ENCODE measurements at places on chromosomes 13 and 19.

- DNase-seq, result no peak
Measured at GRCh38 chr19:16143399-16144215, at the start of gene HSH2D. Gene HSH2D, plus strand, starts transcription at chr19:16143685. Its CDS starts 5,066 bp downstream, at chr19:16148751.

DNA sequence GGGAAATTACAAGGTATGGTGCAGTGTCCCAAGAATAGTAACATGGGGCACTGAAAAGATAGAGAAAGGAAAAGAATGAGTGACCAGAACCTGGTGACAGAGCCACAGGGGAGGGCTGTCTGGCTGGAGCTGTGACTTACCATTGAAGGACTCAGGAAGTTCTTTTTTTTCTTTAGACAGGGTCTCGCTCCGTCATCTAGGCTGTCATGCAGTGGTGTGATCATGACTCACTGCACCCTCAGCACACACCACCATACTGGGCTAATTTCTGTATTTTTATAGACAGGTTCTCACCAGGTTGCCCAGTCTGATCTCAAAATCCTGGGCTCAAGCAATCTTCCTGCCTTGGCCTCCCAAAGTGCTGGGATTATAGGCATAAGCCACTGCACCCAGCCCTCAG is 8.8 kb upstream of the CPB2 start:
- no peak for DNase-seq

GRCh38 chr19:41784312-41784711 is 12.1 kb upstream of the CEACAM3 start:
- DNase-seq, result no peak

DNA sequence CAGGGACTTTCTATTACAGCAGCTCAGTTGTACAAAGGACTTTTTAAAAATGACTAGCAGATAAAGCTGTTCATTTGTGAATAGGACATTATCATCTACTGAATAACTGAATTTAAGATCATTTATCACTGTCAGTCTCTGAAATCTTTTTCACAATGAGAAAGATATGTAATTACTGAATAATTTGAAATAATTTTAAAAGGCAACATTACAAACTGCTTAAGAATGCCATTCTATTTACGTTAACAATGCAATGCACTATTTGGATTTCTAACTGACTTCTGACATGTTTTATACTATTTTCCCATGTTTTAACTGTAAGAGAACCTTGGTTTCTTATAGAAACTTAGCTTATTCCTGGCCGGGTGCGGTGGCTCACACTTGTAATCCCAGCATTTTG is 2033.0 kb upstream of the PCDH20 start:
- no peak for DNase-seq

- DNase-seq, result no peak
Measured at GRCh38 chr13:70856025-70856424, 747.8 kb upstream of the KLHL1 start.

DNA sequence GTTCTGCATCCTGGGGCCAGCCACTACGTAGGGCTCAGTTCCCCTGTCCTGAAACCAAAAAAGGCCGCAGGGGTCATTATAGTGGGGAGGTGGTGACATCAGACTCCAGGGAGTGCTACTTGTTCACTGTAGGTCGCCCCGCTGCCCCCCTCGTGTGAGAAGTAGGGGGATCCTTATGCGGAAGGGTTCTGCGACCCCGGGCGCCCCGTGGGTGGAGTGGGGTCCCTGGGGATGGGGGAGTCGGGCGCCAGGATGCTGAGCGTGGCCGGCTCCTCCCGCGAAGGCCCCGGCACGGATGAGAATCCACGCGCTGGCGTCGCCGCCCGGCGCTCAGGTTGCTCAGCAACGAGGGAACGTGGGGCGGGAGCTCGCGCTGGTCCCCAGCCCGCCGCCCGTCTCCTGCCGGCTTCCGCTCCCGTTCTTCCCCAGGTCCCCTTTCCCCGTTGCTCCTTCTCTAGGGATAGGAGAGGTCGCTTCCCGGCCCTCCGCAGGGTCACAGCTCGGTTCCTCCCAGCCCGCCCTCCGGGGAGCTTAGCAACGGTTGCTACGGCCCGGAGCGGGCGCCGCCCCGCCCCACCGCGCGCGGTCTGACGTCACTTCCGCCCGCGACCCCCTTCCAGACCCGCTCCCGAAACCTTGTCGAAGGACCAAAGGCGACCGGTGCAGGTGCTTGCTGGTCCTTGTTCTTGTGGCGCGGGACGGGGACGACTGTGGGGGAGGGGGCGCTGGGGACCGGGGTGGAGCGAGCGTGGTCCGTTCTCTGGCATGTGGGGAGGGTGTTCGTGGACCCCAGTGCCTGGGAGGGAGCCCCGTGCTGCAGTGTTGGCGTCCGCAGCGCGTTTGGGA is at the start of gene NAT14:
NAT14 (plus strand) TSS at position 596 of the 846 bp plus-strand sequence. CDS start 521 bp downstream, outside the sequence.
- DNase-seq, result no peak

DNA sequence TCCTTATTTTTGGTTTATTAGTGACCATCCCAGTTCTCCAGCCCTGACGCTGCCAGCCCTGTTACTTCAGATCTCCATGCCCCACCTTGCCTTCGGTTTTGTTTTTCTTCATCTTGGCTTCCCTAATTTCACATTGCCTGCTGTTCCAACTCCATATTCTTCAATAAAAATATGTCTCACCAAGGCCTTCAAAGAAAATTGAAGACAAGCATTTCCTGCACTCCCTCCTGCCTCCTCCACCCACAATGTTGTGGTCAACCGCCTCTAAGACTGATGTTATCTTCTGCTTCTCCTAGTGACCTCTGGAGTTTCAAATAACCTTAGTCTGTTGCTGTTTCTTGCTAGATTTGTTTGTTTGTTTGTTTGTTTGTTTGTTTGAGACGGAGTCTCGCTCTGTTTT is 14.6 kb downstream of the PLD3 start:
- DNase-seq, result no peak

DNA sequence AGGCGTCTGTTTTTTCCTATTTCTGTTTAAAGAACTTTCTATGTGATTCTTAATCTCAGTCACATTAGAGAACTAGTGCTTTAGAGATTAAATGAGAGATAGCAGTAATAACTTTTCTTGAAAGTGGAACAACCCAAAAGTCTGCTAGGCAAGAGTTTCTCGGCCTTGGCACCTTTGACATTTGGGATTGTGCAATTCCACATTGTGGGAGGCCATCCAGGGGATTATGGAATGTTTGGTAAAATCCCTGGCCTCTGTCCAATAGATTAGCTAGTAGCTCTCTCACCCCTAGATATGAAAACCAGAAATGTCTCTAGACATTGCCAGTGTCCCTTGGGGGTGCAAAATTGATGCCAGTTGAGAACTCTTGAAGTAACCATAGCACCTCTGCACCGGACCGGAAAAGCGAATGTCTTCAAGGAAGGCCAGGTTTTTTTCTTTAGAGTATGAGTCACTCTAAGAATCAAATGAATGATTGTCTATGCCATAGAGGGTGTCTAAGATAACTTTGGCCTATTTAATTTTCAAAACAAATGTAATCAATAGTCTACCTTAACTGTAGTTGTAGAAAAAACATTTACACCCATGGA is 45.0 kb upstream of the IL17D start:
- DNase-seq, result no peak

DNA sequence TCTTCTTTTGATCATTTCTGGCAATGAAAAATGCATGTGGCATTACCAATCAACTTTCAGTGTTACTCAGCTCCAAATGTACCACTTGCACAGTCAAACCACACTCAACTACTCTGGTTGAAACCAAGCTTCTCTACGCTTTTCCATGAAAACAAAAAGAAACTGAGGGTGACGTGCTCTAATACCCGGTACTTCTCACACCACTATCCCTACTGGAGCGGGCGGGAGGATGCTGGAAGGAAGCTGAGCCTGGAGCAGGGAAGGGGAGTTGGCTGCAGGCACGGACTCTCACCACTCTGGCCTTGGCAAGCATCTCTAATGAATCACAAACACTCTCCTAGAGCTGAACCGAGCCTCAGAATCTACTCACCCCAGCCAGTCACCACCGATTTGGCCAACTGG is 48.2 kb downstream of the STK24 start:
- no peak for DNase-seq

DNA sequence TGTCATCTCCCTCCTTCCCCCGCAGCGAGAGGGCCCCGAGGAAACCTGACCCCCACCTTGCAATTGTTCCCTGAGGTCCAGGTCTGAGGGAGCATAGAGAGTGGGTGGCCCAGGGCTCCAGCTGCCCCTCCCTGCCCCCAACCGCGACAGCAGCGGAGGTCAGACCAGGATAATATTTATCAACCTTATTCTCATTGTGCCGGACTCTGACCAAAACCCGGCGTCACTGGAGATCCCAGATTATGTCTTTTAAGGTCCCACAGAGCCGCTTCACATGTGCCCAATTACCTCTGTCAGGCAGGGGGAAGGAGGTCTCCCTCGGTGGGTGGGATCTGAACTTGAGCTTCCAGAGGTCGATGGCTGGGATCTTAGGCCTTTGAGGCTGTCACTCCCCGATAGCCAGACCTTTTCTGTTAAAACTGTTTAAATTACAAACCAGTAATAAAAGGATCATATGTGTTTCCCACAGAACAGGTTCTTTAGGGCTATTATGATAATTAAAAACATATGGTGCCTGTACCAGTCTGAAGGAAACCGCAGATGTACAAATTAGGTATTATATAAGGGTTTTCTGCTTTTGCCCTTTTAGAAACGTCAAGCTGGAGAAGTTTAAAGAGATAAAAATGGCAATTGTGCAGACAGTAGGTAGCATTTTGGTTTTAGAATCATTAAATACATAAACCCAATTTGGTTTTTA is 195.5 kb downstream of the ZNF536 start:
- no peak for DNase-seq

GRCh38 chr13:29846475-29847256 is 3.8 kb downstream of the UBL3 start:
- DNase-seq, result no peak

DNA sequence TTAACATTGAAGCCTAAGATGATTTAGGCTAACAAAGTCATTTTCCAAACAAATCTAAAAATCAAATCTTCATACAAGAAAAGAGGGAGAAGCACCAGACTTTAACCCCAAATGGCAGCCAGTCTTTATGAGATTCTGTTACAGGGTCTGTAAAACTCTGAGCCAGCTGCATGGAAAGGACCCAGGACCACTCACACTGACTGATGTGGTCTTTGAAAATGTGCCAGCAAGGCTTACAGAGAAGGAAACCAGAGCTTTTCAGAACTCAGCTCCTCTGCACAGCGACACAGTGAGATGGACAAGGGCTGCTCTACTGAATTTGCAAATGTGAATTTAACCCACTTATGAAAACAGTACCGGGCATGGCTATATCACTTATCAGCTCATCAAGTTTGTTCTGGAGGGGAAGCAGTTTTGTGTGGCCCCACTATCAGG is 98.8 kb upstream of the SERP2 start:
- DNase-seq, result no peak

DNA sequence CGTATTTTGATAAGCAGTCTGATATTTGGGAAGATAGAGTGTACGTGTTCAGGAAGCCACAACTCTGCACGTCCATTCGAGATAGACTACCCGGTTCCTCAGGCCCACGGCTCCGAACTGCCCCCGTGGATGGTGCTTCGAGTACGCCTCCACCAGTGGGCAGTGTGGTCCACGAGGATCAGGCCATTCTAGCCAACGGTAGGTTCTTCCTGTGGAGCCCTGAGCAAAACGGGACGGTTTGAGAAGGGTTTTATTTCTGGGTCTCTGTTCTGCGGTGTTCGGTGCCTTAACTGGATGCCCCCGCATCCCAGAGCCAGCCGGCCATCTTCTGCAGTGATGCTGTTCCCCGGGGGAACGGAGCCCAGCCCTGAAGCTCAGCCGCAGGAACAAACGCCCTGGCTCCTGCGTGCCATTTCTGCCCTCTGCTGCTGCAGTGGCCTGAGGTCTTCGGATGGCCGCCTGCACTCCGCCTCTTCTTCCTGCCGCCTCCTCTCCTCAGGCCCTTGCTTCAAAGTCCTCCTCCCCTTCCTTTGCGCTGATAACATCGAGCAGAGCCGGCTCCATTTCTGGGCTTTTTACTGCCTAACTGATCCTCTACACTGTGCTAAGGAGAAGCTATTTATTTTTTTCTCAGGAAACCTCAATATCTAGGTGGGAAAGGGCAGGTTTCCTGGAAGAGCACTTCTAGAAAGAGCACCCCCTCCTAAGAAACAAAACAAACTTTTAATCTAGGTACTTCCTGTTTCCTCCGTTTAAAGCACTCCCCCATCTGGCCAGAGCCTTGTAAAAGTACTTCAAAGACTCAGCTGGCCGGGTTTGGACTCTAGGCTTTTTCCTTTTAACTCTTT is 36.2 kb upstream of the SLC46A3 start:
- DNase-seq, result no peak

DNA sequence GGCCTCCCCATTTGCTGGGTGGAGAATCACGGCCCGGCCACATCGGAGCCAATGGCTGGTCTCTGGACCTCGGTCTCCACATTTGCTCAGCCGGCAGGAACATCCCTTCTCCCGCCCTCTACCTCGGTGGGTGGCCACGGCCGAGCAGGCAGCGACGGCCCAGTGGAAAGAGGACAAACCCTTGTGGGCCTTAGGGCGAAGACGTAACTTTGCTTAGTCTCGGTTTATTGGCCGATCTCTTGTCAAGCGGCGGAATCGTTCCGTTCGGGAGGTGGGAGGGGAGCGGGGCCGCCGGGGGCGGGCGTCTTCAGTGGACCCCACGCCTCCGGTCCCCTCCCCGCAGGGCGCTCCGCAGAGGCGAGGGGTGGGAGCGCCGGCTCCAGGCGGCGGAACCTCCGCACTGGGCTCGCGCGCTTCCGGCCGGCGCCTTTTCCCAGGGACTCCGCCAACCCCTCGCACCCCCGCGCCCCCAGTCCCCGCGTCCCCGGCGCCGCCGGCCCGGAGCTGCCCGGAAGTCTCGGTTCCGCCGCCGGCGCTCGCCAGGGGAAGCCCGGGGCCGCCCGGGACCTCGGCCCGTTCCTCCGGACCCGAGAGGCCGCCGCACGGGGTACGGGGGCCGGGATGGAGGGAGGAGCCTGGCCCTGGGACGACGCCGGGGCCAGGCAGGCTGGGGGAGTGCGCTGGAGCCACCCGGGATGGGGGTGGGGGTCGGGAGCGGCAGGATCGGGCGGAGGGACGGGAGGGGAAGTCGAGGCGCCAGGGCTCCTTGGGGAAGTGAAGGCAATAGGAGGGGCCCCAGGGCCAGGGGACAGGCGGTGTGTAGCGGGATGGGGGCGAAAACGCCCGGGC is at the start of gene ZNF580:
ZNF580 (plus strand) TSS at position 426 of the 849 bp plus-strand sequence. CDS start 1,507 bp downstream, outside the sequence.
- DNase-seq, result no peak

GRCh38 chr13:25860265-25860664 is 191.6 kb downstream of the SHISA2 start:
- no peak for DNase-seq

DNA sequence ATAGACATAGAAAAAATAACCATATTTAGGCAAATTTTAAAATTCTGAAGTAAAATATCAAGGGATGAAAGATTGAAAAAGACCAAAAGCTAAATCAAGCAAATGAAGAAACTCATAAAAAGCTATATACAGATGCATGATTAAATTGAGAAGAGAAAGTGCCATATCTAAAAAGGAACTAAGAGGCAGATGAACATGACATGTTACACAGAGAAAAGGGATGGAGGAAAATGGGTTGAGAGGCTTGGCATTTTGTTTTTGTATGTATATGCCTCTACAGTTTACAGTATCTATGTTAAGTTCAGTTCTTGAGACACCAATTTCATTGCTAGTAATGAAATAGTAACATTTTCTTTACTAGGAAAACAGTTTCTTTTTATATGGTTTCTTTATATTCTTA is 1507.4 kb upstream of the SPRY2 start:
- no peak for DNase-seq

- no peak for DNase-seq
Measured at GRCh38 chr19:54418030-54418929, 3.0 kb downstream of the TTYH1 start.

GRCh38 chr19:28406966-28407365 is 806.0 kb downstream of the UQCRFS1 start:
- no peak for DNase-seq
